Heart right ventricle (tissue), 16 donors: ENCODE measurements at places on chromosomes 3 and 15.

DNA sequence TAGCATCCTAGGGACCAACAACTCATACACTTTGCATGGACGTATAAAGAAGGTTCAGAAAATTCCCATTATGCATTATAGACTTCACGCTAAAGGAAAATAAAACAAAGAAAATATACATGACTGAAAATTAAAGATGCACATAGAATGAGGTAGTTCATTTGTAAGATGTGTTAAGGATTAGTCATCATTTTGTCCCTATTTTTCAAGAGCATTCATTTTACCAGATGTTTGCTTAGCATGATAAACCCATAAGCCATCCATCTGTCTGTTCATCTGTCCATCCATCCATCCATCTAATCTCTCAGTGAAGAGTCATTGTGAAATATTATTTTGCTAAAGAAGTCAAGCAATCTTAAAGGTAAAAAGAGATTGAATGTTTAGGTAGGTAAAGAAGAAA lies 80.3 kb downstream of the TFG start:
- no peak for DNase-seq

- no peak for DNase-seq
Observed at GRCh38 chr3:39378957-39379777, 4.0 kb upstream of the SLC25A38 start.

DNA sequence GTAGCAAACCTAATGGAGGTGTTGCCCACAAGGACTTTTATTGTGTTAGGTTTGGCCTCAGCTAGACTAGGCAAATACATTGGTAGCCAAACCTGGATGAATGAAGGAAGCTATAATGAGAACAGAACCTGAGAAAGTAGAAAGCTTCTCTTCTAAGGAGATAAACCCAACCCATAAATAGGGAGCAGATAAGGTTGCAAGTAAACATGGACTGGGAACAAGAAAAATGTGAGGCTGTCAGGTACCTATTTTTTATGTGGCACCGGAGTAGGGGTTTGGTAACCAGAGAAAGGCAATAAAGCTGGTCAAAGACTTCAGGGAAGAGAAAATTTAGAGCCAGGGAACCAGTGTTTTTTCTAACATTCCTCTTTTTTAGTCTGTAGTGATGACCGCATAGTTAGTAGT lies 25.0 kb downstream of the ZNF654 start:
- no peak for DNase-seq

DNA sequence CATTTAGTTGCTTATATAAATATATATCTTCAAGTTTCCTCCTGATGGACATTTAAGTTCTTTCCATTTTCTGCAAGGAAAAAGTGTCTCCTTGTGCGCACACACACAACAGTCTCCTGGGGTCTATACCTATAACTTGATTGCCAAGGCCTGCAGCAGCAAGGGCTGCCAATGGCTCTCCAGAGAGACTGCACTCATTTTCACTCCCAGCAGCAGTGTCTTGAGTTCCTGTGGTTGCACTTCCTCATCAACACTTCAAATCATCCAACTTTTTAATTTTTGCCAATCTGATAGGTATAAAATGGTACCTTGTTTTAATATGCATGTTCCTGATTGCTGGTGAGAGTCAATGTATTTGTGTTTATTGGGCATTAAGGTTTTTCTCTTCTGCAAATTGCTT lies 23.1 kb downstream of the TNFAIP8L3 start:
- no peak for DNase-seq

DNA sequence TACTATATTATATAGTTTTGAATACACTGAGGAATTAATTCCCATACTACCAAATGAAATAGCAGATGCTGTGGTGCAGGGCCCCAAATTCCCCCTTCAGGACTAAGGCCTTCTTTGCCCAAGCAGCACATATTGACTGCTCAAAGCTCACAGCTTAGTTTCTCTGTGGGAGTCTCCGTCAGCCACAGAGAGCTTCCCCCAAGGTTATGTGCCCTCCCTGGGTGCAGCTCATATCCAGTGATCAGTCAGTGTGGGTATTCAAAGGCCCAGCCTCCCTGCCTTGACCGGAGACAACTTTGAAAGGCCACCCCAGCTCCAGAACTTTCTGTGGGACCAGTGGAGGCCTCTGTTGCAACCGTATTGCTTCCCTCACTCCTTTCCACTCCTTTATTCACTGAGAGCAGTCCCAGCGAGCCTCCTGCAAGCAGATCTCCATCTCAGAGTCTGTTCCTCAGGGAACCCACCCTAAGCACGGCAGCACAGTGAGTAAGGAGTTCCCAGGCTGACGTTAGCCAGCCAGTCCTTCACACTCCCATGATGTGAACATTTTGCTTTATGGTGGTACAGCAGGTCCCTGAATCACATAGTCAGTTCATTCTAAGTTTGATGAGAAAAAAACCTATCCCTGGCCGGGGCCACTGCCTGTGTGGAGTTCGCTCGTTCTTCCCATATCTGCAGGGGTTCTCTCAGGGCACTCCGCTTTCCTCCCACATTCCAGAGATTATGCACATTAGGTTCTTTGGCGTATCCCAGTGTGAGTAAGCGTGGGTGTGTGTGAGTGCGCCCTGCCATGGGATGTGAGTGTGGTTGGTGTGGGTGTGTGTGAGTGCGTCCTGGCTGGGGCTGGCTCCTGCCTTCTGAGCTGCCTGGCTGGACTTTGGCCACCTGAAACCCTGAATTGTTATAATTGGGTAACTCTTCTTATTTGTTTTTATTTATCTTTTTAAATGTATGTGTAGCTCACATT lies 64.4 kb upstream of the PPARG start:
- DNase-seq: no peak

DNA sequence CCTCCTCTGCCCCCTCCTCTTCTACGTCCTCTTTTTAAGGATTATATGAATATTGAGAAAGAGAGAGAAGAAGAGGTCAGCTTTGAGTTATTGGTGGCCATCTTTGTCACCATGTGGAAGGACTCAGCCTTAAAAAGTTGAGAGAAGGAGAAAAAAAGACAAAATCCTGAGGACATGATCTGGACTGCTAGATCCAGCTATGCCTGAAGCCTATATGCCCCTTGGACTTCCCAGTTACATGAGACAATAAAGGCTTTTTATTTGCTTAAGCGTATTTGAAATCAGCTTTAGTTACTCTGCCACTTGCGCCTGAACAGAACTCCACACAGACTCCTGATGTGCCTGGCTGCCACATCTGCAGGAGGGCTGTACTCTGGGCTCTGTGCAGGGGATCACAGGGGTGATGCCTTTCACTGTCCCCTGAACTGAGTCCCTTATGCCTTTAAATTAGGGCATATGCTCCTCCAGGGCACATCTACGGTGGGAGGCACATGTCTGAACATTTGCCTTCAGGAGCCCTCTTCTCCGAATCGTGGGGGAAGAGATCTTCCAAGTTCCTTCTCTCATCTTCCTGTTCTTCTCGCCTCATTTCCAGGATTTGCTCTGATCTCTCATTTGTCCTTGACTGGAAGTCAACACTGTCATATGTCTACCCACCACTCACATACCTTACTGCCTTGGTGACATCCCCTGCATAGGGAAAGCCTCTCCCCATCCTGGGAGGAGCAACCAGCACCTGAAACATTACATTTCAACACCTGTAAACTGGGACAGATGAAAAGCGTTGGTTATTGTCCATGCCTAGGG lies 14.0 kb upstream of the PLA2G4E start:
- no peak for DNase-seq

- no peak for DNase-seq
Observed at GRCh38 chr3:71282976-71283375, 300.6 kb downstream of the FOXP1 start.
